ENCODE measurements at places on chromosomes 5 and 9. TPM values are rescaled to one million over a fixed set of nuclear protein-coding genes. Genes with fewer than 3 reads are reported as not detected.

DNA sequence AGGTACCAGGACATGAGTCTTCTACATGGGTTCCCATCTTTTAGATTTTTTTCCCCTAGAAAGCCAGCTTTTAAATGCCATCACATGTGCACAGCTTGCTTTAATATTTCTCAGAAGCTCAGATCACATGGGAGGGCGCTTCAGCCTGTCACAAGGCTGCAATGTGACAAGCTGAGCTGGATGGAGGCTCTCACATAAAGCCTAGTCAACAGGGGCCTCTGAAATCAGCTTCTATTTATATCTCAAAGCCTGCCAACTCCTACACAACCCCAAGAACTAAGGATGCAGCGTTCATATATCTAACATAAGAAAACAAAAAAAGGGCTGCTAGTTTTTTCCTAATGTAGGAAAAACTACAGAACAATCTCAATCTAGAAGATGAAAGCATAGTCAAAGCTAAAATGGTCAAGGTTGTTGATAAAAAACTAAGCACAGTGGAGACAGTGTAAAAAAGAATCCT lies 2.3 kb downstream of the ZFAND5 start:
- DNase-seq: peak; percentile 73

DNA sequence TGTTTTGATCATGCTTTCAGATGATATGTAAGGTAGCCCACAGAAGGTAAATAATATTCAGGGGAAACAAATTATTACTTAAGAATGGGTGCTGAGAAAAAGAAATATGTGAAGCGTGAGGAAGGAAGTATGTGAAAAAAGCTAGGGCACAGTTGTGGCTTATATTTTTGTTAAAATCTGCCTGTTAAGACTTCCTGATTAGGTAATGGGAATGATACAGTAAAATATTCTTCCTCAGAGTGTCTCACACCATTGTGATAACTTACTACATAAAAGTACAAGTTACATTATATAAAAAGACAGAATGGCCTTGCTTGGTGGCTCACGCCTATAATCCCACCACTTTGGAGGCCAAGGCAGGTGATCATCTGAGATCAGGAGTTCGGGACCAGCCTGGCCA lies 18.7 kb upstream of the PARP8 start:
- DNase-seq: no peak

DNA sequence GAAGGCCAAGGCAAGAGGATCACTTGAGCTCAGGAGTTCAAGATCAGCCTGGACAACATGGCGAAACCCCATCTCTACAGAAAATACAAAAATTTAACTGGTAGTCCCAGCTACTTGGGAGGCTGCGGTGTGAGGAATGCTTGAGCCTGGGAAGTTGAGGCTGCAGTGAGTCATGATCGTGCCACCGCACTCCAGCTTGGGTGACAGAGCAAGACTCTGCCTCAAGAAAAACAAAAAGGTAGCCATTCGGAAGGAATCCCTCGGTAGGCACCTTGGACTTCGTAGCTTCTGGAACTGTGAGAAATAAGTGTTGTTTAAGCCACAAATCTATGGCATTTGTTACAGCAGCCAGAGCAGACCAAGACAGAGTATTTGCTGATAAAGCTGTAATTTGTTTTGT lies 174.2 kb downstream of the DCP2 start:
- DNase-seq: peak; percentile 50

- DNase-seq: peak; percentile 5
Measured at GRCh38 chr5:84861306-84861705, 476.6 kb upstream of the EDIL3 start.

DNA sequence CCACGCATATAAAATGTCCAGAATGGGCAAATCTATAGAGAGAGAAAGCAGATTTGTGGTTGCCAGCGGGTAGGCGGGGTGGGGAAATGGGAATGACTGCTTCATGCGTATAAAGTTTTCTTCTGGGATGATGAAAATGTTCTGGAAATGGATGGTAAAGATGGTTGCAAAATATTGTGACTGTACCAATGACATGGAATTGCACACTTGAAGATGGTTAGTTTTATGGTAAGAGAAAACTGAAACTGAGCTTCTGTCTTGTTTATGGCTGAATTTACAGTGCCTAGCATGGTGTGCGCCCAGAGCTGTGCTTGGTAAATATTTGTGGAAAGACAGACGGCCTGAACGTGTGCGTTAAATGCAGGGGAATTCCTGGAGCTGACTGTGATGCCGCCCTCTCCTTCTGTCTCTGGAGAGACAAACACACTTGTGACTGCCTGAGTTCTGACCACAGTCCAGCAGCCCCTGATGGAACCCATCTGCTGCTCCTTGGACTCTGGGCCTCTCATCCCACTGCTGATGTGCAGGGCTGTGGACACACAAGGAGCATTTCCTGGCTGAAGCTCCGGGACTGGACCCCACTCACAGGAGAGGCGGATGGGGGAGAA lies 8.6 kb upstream of the PTGES start:
- DNase-seq: no peak

Gene SLC36A3
- not detected for total RNA-seq

- DNase-seq: no peak
Measured at GRCh38 chr9:121974421-121974820, 118.7 kb downstream of the TTLL11 start.

- DNase-seq: no peak
Measured at GRCh38 chr5:34913072-34913471, 2.2 kb downstream of the RAD1 start.

Gene CTSV
- total RNA-seq: 0.37 TPM

- no peak for DNase-seq
Measured at GRCh38 chr5:178259623-178260536, 27.3 kb upstream of the PHYKPL start.

- no peak for DNase-seq
Measured at GRCh38 chr5:146796144-146796543, 82.4 kb downstream of the PPP2R2B start.

Gene NIPSNAP3A
- 22.6 TPM for total RNA-seq

Gene PGM5
- total RNA-seq: 0.63 TPM

DNA sequence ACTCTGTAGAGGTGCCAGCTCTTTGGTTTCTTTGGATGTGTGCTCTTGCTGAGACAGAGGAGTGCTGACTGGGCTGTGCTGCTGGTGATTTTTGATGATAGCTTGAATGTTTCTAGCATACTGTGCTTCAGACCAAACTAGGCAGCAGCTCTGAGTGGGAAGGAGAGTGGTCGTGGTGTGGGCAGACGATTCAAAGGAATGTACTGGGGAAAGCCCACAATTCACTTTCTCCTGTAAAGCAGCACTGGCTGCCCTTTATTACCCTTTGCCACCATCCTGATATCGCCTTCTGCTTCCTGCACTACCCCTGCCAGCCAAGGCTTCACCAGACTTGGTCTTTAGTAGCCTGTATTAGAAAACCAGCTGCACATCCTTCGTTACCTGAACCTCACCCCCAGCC lies 45.3 kb downstream of the PRRC2B start:
- no peak for DNase-seq

- DNase-seq: no peak
Measured at GRCh38 chr5:177066224-177066623, 20.5 kb upstream of the FGFR4 start.

Gene ADAMTS16
- 3.9 TPM for total RNA-seq

GRCh38 chr9:20570756-20571155 lies 51.5 kb downstream of the MLLT3 start:
- DNase-seq: peak; percentile 62

DNA sequence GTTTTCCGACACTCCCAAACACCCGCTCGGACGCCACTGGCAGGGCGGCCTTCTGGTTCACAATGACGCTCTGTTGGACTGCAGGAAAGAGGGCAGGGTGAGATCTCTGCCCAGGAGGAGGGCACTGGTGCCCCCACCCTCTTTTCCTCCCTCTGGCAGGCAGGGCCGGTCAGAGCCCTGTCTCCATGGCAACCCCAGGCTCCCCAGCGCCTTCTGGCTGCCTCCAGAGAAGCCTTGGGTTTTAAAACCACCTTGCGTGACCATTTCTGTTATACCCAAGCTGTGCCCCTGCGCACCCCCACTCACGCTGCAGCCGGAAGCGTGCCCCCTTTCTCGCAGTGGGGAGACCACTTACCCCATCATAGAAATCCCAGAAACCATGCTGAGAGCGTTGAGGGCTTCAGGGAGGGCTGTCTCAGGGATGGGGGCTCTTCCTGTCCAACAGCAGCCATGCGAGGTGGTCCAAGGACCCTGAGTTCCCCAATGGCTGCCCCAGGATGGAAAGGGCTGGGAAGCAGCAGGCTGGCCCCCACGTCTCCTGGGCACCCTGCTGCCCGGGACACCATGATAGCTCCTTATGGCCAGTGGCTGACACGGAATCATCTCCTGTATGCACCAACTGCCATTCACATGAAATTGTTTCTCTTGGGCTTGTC lies 7.3 kb downstream of the C9orf50 start:
- DNase-seq: no peak

DNA sequence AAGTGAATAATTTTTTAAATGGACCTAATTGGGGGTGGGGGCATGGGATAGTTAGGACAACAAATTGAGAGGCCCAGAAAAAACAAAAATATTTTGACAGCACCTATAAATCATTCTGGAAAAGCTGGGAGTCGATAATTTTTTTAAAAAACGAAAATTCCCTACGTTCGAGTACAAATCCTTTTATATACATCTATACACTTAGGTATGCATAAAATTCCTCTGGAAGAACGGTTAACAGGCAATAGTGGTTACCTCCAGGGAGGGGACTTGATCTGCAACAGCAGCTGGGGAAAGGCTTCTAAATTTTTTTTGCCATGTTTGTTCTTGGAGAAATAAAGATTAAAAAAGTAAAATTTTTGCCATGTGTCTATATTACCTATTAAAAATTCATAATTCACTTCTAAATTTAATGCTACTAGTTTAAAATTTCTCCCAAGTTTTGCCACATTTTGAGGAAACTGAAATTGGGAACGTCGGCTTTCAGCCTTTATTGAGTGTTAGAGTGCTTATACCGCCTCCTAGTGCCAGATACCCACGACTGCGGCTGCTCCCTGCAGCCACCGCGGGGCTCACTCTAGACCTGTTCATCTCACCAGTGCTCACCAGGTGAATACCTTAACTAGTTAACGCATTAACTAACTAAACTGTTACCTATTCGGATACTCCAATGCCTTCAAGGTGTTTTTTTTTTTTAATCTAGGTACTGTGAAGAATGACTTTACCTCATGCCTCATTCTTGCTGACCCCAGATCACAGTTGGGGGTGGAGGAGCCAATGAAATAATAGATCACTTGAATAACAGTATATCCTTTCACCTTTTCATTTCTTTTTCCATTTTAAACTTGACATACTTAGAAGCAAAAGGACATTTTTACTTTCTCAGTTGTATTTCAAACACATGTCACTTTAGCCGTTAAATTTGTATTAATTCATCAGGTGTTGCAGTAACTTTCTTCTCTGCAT lies 1.8 kb upstream of the BHMT start:
- no peak for DNase-seq

Gene INSL4
- total RNA-seq: 0.33 TPM

Gene KCTD16
- total RNA-seq: 0.03 TPM

- no peak for DNase-seq
Measured at GRCh38 chr5:84706678-84707641, 322.3 kb upstream of the EDIL3 start.

DNA sequence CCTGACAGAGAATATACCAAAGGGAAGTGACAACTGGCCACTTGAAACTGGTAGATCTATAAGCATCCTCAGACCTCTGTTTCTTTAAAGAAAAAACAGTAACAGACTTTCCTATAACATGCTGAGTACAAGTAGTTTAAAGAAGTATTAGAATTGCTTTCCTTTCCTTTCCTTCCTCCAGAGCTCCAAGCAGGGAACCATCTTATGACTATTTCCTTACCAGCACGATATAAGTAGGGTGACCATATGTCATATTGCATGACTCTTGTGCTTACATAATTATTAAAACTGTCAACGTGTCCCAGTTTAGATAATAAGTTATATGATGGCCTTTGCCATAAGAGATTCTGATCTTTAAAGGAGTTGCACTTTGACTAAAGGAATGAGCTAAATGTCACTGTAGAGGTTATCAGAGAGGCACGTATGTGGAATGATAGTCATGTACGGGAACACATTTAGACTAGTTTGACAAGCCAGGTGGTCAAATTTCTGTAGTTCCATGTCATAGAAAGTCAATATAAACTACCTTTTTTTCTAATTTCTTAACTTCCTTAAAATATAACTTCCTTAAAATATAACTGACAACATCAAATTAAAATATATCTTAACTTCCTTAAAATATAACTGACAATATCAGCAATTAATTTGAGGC lies 212.7 kb upstream of the CD180 start:
- DNase-seq: no peak

GRCh38 chr5:42952578-42952974 lies 87.5 kb downstream of the ANXA2R start:
- no peak for DNase-seq

DNA sequence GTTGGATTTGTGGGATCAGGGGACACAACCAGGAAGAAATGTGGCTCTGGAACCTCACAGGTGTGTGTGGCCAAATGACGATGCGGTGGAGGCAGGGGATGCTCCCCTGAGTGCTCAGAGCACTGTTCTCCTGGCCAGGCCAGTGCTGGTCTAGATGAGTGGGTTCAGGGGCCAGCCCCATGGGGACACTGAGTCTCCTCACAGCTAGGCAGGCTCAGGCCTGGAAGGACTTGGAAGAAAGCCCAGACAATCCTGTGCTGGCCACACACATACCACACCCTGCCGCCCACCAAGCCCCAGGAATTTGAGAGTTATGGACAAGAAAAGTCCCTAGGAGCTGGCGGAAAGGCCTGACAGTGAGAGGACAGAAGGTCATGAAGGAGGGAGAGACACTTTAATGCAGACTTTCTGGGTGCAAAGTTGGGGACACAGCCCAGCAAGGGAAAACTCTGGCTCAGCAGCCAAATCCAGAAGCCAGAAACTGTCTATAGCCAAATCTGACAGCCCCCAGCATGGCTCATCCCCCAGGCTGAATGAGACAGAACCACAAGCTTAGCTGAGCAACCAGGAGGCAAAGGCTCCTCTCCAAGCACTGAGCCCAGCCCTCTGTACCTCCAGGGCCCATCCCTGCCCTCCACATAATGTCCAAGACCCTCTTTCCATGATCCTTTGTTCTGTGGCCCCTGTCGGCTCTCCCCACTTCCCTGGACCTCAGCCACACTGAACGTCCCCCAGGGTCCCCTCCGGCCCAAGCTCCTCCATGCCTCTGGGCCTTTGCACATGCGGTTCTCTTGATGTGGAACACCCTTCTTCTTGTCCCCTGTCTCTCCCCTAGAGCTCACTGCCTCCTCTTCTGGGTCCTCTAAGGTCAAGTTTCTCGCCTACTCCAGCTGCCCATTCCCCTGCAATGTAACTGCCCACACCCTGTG lies 22.4 kb downstream of the LHX6 start:
- DNase-seq: peak; percentile 43

- DNase-seq: no peak
Measured at GRCh38 chr5:180208435-180209081, 453 bp downstream of the RASGEF1C start.

GRCh38 chr5:129379406-129379805 lies 80.7 kb upstream of the ADAMTS19 start:
- peak; percentile 62 for DNase-seq

Gene GDF9
- 0.21 TPM for total RNA-seq

GRCh38 chr5:123813937-123814624 lies 302.1 kb downstream of the CSNK1G3 start:
- DNase-seq: peak; percentile 19

Gene MARCOL
- not detected for total RNA-seq

- DNase-seq: no peak
Measured at GRCh38 chr9:95488954-95489353, 27.8 kb downstream of the PTCH1 start.

Gene MEIKIN
- total RNA-seq: not detected

GRCh38 chr9:127650518-127650917 lies 38.4 kb downstream of the STXBP1 start:
- DNase-seq: no peak

- no peak for DNase-seq
Measured at GRCh38 chr5:56482363-56482762, 249.2 kb upstream of the ANKRD55 start.

Gene TMEM174
- total RNA-seq: not detected

- peak; percentile 28 for DNase-seq
Measured at GRCh38 chr5:36396640-36397039, 94.9 kb upstream of the RANBP3L start.

Gene RLN1
- not detected for total RNA-seq
